Muscle of arm (tissue), 14 donors: ENCODE measurements at places on chromosomes 2 and 18. TPM values are rescaled to one million over a fixed set of nuclear protein-coding genes. Genes with fewer than 3 reads are reported as not detected.
A peak's percentile ranks its signal among the peaks of the same experiment; 100 is the strongest.

ALK gene
- polyA plus RNA-seq: 0.09 TPM

SERPINB4 gene
- polyA plus RNA-seq: not detected

LDLRAD4 gene
- polyA plus RNA-seq: 16.0 TPM

DYSF gene
- polyA plus RNA-seq: 135 TPM

LHCGR gene
- 0.48 TPM for polyA plus RNA-seq

ITPRIPL1 gene
- 4.1 TPM for polyA plus RNA-seq

CREG2 gene
- polyA plus RNA-seq: 3.6 TPM

ANKZF1 gene
- 40.7 TPM for polyA plus RNA-seq

TMX3 gene
- 73.5 TPM for polyA plus RNA-seq

TUBB8B gene
- not detected for polyA plus RNA-seq

ZSWIM2 gene
- polyA plus RNA-seq: not detected

ARHGEF4 gene
- 8.5 TPM for polyA plus RNA-seq

DNA sequence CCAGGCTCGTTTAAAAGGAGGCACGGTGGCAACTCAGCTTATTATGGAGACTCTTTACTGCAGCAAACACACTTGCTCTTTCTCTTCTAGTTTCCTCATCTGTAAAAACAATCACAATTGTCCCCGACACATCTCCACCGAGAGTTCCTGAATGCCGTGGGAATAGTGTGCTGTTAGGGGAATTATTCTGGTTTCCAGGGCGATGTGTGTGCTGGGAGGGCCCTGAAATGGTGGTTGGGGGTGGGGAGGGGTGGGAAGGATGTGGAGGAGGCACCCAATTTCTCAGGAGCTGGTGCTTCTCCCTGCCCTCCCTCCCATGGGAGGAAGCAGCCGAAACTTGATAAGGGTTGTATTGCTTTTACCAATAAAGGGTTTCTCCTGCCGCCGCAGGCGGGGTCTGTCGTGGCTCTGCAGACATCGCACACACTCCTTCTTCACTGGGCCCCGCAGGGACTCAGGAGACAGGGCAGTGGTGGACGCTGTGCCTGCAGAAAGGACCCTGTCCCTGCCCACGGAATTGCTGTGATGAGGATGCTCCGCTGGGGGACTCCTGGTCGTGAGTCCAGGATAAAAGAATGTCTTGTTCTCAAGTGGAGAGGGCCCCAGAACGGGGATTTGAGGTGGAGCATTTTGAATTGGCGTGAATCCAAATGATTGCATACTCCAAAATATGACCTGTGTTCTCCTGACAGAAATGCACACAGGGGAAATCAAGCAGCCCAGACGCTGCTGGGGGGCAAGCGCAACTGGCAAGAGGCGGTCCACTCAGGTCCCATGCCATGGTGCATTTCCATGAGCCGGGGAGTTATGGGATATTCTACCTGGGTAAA lies 119.2 kb downstream of the ACKR3 start:
- no peak for DNase-seq

DNA sequence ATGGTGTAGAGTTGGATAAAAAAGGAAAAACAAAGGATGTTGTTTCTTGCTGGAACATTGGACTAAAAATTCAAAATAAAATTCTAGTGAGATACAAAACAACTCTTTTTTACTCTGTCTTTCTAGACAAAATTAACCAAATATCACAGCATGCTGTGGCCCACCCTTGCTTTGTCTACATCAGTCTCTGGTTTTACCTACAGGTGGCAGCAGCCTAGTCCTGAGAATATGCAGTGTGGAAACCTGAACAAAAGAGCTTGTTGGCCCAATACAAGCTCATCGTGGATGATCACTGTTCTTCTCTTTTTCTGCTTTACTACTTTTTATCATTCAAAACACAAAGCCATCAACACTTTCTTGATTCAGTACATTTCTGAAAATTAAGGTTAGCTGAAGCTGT lies 210.4 kb downstream of the CDH19 start:
- DNase-seq: no peak

GRCh38 chr2:51693640-51694039 lies 661.7 kb upstream of the NRXN1 start:
- DNase-seq: no peak

DNA sequence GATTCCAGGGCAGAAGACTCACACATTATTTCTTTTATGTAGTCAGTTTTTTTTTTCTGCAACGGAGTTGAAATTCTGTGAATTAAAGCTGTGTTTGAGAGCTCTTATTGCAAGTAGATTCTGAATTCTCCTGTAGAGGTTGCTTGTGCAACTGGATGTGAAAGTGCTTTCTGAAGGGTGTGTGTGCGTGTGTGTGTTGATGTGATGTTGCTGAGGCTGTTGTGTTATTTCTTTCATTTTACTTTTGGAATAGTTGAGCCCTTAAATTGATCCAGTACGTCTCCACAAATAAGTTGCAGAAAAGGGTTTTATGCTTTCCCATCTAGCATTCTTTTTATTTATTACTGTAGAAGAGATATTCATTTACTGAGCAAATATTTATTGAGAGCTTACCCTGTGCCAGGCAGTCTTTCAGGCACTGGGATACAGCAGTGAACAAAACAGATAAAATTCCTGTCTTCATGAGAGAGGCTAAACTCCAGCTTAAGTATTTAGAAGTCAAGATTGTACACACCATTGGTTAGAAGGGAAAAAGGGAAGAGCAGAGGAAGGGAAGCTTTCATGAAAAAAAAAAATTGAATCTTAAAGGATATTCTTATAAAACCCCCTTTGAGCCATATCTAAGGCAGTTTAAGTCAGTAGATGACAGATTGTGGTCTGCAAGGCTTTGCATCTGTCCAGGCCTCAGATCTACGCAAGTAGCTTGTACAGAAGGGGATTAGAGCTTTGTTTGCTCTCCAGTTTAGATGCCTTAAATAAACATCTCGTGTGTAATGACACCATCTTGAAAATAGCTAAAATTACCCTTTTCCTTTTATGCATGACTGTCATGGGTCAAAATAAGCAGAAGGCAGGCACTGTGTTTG lies 58.2 kb downstream of the MYO1B start:
- DNase-seq: no peak

GRCh38 chr18:6920099-6920955 lies 190.8 kb downstream of the ARHGAP28 start:
- peak; percentile 58 for DNase-seq

DNA sequence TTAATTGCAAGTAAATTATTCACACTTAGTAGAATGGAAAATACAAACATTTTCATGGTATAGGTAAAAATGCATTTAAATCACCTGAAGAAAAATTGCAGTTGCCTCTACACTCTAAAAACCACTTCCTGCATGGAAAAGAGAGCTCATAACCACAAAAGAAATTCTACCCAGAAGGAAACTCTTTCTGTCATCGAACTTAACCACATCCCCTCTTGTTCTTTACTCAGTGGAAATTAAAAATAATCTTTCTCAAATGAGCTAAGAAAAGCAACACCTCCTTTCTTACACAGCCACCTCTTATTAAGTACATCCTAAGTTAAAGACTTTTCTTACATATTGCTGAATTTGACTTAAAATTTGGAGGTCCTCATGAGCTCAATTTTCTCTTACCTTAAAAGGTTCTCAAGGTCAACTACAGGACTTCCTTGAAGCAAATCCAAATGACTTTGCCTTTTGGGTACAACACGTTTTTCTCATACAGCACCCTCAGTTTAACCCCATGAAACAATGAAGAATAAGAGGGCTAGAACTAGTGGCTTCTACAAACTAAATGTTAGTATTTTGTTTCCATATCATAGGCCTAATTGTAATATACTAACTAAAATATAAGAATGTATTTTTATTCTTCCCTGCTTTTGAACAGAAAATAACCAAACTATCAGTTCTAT lies 109.1 kb upstream of the CRIM1 start:
- no peak for DNase-seq

GRCh38 chr2:74864728-74865722 lies 31.1 kb downstream of the HK2 start:
- no peak for DNase-seq

- DNase-seq: peak; percentile 42
Measured at GRCh38 chr2:232588680-232589585, 38.4 kb downstream of the EIF4E2 start.

DNA sequence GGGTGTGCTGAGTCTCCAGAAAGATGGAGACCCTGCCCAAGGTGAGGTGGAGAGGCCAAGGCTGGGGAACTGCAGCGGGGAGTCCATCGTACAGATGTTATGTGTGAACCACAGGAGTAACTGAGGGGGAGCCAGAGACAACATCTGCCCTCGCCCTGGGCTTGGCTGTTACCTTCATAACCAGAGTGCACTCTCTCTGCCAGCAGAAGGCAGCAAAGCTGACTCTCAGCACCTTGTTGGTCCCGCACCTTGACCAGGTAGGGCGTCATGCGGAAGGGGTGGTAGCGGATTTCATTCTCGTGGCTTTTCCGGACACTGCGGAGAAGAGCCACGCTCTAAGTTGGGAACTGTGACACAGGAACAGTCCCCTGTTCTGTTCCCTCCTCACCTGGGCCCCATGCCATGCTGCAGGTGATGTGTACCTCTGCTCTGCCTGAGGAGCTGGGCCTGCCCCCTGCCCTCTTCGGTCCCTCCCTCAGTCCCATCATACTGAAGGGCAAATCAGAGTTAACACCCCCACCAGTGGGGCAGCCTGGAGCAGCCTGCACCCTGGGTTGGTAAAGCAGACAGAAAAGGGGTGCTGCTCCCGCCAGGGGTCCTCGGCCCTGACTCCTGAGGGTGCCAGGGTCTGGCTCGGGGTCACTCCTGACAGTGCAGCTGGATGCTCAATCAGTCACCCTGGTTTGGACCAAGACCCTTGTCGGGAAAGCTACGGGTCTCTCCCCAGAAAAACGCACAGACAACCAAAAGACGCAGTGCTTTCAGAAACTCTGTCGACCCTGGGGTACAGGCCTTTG lies 20.3 kb downstream of the PER2 start:
- DNase-seq: no peak

- peak; percentile 57 for DNase-seq
Measured at GRCh38 chr2:58834404-58834803, 593.3 kb upstream of the FANCL start.

- no peak for DNase-seq
Measured at GRCh38 chr2:208466920-208467298, 60.3 kb downstream of the PTH2R start.

DNA sequence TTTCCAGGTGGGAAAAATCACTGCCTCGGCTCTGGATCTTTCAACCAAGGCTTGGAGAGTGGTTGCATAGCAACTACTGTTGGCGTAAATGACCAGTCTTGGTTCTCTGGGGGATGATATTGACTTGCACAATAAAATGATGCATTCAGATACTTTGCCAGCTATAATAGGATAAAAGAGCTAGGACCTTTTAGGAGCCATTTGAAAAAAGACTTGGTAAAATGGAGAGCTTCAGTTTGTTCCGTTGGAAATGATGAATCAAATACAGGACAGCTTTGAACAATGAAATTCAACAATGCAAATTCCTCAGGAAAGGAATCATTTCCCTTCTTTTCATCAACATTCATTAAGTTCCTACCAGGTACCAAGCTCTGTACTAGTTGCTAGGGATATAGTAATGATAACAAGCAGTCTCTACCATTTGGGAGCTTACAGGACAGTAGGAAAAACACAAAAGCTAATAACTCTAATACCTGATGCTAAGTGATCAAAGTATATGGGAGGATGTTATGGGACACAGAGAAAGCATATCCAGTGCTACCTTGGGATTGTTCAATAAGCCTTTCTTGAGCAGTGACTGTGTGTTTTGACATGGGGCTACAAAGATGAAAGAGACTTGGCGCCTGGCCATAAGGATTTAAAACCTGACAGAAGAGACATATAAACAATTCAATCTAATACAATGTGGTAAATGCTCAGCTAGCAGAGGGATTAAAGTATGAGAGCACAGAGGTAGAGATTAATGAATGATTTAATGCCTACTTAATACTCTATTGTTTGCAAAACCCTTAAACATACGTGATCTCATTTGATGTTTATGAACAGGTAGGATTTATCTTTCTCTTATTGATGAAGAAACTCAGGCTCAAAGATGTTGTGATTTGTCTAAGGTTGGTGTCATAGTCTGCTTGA lies 110.7 kb downstream of the QPCT start:
- no peak for DNase-seq

- peak; percentile 7 for DNase-seq
Measured at GRCh38 chr18:2468051-2468450, 103.3 kb downstream of the METTL4 start.

DNA sequence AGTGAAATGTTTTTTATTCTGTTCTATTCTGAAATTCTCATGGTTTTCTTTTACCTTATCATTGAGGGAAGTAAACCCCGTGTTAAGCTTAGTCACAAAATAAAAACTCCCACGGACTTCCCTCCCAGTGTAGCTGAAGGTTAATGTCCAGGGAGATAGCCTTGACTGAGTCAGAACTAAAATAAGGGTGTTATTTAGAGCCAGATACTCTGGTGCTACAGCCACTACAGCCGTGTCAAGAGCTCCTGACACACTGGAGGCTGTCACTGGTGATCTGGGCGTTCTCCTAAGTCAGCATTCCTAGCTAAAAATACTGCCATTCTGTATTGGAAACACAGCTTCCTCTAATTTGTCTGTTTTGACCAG lies 82.0 kb upstream of the RANBP2 start:
- DNase-seq: no peak

- no peak for DNase-seq
Measured at GRCh38 chr2:100235098-100235497, 87.2 kb downstream of the LONRF2 start.

DNA sequence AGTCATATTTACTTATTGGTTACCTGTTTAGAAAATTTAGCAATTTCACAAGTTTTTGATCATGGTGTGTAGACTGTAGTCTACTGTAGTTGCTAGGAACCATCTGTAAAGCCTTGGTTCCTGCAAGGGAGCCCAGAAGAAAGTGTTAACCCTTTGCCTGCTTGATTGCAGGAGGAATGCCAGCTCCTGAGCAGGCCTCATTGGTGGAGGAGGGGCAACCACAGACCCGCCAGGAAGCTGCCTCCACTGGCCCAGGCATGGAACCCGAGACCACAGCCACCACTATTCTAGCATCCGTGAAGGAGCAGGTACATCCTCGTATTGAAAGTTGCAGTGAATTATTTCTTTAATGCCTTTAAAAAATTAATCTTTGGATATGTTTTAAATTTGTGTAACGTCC lies 76.3 kb downstream of the PKP4 start:
- no peak for DNase-seq

- DNase-seq: no peak
Measured at GRCh38 chr2:105291981-105292380, 37.6 kb downstream of the TGFBRAP1 start.

DNA sequence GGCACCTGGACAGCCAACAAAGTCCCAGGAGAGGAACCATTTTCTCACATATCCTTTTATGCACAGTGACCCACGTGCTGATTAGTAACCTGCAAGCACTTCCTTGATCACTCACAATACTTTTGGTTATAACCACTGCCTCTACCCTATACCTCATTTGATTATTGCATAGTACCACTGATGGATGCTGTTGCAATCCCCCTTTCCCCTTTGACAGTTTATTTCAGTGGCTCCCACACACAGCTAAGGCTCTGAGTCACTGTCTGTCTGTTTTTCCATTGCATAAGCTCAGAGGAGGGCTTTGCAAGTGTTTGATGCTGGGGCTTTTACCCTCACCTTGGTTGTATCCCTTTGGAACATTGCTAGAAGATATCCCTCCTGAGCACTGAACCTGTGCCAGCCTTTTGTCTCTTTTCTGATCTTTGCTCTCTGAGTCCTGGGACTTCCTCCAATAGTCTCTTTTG lies 101.7 kb upstream of the RBBP8 start:
- DNase-seq: no peak
